ENCODE measurements at places on chromosomes 2 and 18. TPM values are rescaled to one million over a fixed set of nuclear protein-coding genes. Genes with fewer than 3 reads are reported as not detected.
A peak's percentile ranks its signal among the peaks of the same experiment; 100 is the strongest.

- no peak for DNase-seq
These were observed 39.4 kb downstream of the METAP1D start for GRCh38 chr2:172039011-172039704.

- no peak for DNase-seq
These were observed 14.5 kb downstream of the IAH1 start for GRCh38 chr2:9488583-9489547.

Gene NPAS2
- 5.8 TPM for total RNA-seq

Gene MITD1
- 64.1 TPM for total RNA-seq

- no peak for DNase-seq
These were observed 261.5 kb upstream of the DSEL start for GRCh38 chr18:67778016-67778415.

DNA sequence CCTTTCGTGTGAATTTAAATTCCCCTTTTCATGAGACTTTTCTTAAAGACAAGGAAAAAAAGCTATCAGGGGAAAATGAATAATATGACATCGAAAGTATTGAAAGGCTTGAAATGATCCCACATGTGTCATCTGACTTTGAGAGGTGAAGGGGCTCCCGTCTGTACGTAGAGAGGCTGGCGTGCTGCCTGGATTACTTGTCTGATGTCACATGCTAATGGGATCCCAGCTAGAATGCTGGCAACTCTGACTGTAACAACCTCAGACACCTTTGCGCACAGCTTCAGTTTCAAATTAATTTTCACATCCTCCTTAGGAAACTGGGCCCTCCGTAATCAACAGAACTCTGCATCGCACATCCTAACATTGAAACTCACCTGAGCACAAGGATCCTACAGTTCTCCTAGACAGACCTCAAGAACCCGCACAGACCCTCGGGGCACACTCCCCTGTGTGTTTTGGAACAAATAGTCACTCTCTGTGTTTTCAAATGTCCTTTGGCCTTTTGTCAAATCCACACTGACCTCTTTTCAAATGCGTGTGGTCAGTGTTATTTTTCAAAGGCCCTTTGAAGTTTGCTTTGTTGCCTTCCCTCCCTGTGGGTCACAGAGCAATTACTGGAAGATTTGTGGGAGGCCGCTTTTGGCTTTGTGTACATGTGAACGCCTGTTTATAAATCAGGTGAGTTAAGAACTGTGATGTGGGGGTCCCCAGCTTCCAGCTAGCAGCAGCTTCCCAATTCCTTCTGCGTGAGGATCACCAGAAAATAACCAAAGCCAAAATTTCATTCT is 65.9 kb downstream of the IL1R2 start:
- DNase-seq, result peak; percentile 64

Gene SERPINB3
- total RNA-seq, result not detected

GRCh38 chr2:9897331-9897737 is 54.1 kb downstream of the TAF1B start:
- DNase-seq, result peak; percentile 85

DNA sequence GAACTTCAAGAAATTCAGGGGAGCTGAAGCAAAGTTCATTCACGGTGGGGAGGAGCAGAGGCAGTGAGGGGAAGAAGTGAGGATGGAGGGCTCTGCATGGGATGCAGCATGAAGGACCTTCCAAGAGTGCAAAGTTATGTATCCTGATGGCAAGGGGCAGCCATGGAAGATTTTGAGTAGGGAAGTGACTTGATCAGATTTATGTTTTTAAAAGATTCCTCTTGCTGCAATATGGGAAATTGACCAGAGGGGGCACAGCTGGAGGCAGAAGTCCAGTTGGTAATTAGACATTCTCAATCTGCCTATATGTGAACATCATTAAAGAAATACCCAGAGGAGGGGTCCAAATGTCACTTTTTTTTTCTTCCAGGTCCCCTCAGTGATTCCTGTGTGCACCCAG is 21.5 kb upstream of the ANXA4 start:
- DNase-seq, result no peak

Gene CIDEA
- total RNA-seq, result not detected

DNA sequence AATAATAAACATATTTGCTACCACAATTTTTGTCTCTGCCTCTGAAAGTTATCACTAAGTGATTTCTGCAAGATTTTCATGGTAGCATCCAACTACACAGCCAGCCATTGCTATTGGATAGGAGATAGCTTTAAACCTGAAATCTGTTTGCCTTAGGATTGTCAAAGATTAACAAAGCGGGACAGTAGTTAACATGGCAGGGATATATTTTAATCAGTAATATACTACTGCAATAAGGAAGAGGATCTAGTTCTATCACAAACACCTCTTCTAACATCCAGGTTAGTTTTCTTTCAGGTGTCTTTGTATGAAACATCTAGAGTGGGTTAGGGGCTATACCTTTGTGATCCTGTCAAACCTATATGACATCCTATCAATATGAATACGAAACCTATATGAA is 641.3 kb downstream of the DPP10 start:
- no peak for DNase-seq

Gene HOXD1
- not detected for total RNA-seq

Gene ZNF804A
- total RNA-seq, result not detected

- DNase-seq, result no peak
These were observed 42.0 kb downstream of the RAB31 start for GRCh38 chr18:9750112-9750511.

Gene NLRC4
- not detected for total RNA-seq

Gene TMEM18
- total RNA-seq, result 25.1 TPM

All from activated naive CD4-positive, alpha-beta T cell treated with anti-CD3 and anti-CD28 coated beads for 36 hours (primary cell).